ENCODE measurements at places on chromosomes 3 and 15.

GRCh38 chr15:84947947-84948830 is 33.5 kb upstream of the PDE8A start:
- peak; percentile 10 for DNase-seq

GRCh38 chr3:104885214-104885814 is 481.4 kb upstream of the ALCAM start:
- no peak for DNase-seq

- no peak for DNase-seq
Measured at GRCh38 chr3:125211523-125212090, 941 bp downstream of the SLC12A8 start.

- no peak for DNase-seq
Measured at GRCh38 chr3:121869736-121870135, 24.5 kb upstream of the SLC15A2 start.

GRCh38 chr3:165256554-165257065 is 60.4 kb upstream of the SLITRK3 start:
- DNase-seq, result no peak

DNA sequence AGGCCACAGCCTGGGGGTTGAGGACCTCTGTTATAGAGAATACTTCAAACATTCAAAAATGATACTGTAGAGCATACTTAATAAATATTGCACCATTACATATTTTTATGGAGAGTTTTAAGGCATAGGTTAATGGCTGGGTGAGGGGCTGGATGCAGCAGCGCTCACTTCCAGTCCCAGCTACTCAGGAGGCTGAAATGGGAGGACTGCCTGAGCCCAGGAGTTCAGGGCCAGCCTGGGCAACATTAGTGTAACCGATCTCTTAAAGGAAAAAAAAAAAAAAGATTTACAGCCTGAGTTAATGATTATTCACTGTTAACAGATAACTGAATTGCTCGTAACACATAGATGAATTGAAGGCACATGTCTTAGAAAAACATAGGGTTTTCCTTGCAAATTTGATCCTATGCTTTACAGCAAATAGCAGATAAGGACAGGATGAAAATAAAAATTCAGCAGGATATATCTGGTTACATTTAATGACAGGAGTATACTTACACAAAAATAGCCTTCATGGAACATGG is 282.9 kb downstream of the TBC1D5 start:
- DNase-seq, result no peak

- DNase-seq, result no peak
Measured at GRCh38 chr15:73932381-73933191, 6.3 kb downstream of the LOXL1 start.

DNA sequence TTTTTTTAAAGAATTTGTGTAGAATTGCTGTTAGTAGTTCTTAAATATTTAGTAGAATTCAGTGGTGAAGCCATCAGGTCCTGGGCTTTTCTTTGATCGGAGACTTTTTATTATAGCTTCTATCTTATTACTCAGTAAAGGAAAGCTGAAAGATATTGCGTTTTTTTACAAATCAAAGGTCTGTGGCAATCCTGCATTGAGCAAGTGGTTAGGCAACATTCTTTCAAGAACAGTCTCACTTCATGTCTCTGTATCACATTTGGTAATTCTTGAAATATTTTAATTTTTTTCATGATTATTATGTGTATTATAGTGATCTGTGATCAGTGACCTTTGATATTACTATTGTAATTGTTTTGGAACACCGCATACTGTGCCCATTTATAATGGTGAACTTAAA is 140.8 kb downstream of the UNC13C start:
- DNase-seq, result no peak

GRCh38 chr15:75029378-75030022 is 6.1 kb downstream of the PPCDC start:
- DNase-seq, result peak; percentile 80

GRCh38 chr3:123859177-123859576 is 25.0 kb downstream of the MYLK start:
- DNase-seq, result no peak

- no peak for DNase-seq
Measured at GRCh38 chr3:196518966-196519717, 4.0 kb upstream of the SMCO1 start.

DNA sequence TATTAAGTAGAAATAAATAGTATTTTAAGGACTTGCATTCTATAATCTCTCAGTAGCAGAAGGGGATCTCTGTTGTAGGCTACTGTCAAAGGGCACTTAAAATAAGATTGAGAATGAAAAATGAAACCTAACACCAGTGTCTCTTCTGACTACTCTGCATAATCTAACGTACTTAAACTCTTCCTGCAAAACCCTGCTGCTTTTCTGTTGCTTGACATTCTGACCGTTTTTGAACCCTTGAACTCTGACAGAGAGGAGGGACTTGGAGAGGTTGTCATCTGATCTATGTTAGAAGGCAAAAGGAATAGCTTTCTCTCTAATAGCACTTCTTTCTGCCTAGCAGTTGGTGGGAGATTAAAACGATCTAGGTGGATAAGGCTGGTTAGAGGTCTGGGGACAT is 204.6 kb downstream of the ZIC1 start:
- no peak for DNase-seq

- no peak for DNase-seq
Measured at GRCh38 chr3:151553888-151554287, 93.0 kb upstream of the IGSF10 start.

DNA sequence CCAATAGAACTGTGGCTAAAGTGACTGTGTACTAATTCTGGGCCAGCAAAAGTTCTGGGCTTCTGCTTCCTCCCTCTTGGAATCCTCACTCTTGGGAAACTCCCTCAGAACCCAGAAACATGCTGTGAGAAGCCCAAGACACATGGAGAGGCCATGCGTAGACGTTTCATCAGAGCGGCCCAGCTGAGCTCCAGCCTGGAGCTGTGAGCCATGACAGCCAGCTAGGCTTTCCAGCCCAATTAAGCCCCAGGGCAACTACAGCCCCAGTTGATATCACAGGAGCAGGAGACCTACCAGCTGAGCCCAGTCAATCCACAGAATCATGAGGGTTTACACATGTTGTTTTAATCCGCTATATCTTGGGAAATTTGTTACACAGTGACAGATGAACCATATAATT is 43.6 kb upstream of the CNOT10 start:
- no peak for DNase-seq

DNA sequence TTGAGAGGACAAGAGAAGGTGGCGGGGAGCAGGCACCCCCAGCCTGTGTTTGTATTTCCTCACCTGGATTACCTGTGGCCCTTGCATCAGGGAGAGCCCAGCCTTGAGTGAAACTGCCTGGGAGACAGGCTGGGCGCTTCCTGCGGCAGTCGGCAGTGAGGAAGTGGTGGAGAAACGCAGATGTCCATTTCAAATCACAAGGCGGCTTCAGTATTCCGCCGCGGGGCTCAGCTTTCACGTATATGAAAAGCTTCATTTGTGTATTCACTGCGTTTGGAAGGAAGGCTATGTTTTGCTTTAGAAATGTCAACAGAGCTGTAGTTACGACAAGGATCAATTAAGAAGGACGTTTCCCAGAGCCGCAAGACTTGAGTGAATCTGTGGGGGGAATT is 167.4 kb upstream of the CTDSPL start:
- no peak for DNase-seq

GRCh38 chr15:101138086-101138660 is 113.7 kb downstream of the CHSY1 start:
- no peak for DNase-seq

GRCh38 chr3:140378571-140379340 is 299.1 kb upstream of the TRIM42 start:
- no peak for DNase-seq

DNA sequence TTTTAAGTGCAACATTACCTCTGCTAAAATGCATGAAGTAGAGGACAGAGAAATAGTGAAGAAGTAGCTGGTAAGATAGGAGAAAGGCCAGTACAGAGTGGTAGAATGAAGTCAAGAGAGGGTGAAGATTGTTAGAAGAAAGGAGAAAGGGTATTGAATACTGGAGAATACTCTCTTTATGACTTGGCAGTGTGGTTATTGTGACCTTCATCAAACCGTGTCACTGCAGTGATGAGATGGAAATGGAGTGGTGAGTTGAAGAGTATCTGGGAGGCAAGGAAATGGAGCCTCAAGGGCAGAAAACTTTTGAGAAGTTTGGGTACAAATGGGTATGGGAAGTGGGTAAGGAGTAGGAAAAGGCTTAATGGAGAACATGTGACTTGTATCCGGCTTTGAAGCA is 24.7 kb downstream of the MINDY2 start:
- no peak for DNase-seq

- DNase-seq, result no peak
Measured at GRCh38 chr3:14376348-14377043, 25.9 kb upstream of the SLC6A6 start.

- peak; percentile 33 for DNase-seq
Measured at GRCh38 chr15:60507596-60508424, 28.9 kb upstream of the ICE2 start.

- no peak for DNase-seq
Measured at GRCh38 chr3:174219738-174220137, 639.4 kb upstream of the NAALADL2 start.
